T-helper 22 cell (primary cell): ENCODE measurements at places on chromosomes 12 and 14.

DNA sequence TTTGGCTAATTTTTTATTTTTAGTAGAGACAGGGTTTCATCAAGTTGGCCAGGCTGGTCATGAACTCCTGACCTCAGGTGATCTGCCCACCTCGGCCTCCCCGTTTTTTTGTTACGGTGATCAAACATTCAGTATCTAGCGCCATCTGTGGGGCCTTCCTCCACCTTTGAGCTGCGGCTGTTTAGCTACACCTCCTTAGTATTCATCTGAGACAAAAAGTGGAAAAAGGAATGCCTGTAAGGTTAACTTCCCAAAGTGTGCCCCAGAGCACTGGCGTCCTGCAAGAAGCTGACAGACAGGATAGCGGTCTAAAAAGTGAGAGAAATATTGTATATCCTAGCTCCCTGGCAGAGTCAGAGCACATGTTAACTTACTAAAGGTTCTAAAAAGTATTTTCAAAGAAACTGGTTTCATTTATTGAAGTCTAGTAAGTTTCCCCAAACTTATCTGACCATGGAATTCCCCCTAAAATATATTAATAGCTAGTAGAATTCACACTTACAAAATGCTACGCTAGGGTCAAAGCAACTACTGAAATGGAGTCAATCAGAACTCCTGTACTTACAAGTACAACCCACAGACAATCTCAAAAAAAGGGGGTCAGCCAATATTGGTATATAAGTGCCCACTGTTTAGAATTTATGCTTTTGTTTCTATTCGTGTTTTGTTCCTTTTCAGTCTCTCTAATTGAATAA, 59.1 kb downstream of the DUSP16 start:
- no peak for DNase-seq

- DNase-seq: no peak
Measured at GRCh38 chr12:32595251-32595650, 83.8 kb upstream of the DNM1L start.

DNA sequence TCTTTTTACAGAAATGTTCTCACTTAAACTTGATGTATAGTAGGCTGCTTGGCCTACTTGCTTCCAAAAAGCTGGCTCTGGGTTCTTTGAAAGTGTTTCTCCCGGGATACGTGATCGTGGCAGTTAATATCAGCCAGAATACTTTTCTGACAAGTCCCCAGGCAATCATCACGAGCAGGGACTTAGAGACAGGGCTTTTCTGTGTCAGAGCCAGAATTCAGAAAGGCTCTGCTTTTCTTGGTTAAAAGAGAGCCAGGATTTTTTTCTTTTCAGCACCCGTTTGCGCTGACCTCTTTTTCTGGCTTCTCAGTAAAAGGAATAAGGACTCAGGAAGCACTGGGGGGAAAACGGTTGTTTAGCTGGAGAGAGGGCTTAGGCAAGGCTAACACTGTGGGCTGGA, 57.8 kb upstream of the ARHGAP5 start:
- no peak for DNase-seq

DNA sequence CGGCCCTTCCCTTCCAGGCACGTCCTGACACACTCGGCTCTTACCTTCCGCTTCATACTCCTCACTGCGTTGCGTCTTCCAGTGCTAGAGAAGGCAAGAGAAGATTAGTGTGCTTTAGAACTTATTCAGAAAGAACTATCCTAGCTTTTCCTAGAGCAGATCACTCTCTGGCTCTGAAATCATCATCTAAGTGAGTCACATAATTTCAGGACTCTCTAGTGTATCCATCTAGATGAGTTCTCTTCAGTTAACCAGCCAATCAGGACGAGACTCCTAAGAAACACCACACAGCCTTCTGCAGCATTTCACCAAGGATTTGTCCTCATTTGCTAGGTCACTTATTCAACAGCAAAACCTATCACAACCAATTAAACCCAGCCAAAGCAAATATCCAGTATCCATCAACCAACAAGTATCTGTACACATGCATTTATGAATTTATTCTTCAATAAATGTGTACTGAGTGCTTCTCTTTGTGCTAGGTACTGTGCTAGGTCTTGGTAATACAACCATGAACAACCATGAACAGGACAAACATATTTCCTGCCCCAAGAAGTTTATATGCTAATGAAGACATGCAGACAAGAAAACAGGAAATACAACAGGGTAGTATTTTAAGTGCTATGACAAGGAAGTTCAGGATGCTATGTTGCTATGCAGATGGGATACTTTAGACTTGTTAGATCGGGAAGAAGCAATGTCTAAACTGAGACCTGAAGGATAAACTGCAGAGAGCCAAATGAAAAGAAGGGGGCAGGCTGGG, 52.1 kb downstream of the NIN start:
- DNase-seq: no peak

- DNase-seq: no peak
Measured at GRCh38 chr14:71554959-71555612, 377.1 kb upstream of the RGS6 start.

- no peak for DNase-seq
Measured at GRCh38 chr12:44053549-44054127, 217.8 kb downstream of the TMEM117 start.

DNA sequence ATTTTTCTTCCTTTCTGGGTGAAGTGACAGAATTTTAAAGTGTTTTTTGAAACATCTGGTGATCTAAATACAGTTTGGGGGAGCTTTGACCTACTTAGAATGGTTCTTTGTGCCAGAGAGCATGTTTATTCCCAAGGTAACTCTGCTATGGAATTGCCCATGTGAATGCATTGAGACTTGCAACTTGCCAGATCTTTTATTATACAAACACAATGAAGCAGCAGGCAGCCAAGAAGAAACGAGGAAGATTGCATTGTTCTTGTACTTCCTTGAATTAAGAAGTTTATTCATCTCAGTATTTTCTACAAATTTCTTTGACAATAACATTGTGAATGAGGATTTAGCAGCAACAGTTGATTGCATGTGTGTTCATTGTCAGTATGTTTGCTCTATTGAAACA, 55.5 kb downstream of the FGD4 start:
- DNase-seq: no peak

- DNase-seq: no peak
Measured at GRCh38 chr14:52936437-52936836, 14.4 kb downstream of the FERMT2 start.

- DNase-seq: no peak
Measured at GRCh38 chr14:63960926-63961567, 108.2 kb downstream of the SYNE2 start.
